Heart right ventricle (tissue), 16 donors: ENCODE measurements at places on chromosomes 3 and 15. TPM values are rescaled to one million over a fixed set of nuclear protein-coding genes. Genes with fewer than 3 reads are reported as not detected.

Gene RLBP1
- polyA plus RNA-seq = not detected

Gene CADPS
- polyA plus RNA-seq = 1.4 TPM

Gene FURIN
- 29.5 TPM for polyA plus RNA-seq

Gene EPHA3
- 2.1 TPM for polyA plus RNA-seq

Gene TP53BP1
- polyA plus RNA-seq = 12.6 TPM
